Naive thymus-derived CD8-positive, alpha-beta T cell (primary cell): ENCODE measurements at places on chromosomes 5 and 9. TPM values are rescaled to one million over a fixed set of nuclear protein-coding genes. Genes with fewer than 3 reads are reported as not detected.

DNA sequence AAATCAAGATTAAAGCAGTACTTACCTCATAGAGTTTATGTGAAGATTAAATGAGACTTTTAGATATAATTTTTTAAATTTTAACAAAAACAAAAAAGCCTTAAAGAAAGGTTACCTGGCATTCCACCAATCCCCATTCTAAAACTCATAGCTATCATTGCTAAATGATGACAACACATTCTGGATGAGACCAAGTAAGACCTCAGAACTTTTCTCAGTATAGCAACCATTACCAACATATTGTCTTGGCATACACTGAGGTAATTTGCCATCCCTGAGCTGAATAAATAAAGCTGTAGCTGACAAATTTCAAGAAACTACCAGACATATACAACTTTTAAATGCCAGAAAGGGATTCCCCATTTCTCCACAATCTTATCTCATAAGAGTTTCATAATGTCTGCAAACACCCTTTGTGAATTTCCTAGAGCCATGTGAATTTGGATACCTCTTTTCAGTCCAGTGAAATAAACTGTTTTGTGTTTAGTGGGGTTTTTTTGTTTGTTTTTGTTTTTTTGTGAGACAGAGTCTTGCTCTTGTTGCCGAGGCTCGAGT is 29.5 kb downstream of the RANBP3L start:
- H3K4me3 ChIP-seq: no peak overlapping the region
- peaks cover 10% of the 10 kb centered on the region for H3K27me3 ChIP-seq
- DNase-seq: no peak
- H3K27ac ChIP-seq: no peak overlapping the region
- no peaks in the 10 kb centered on the region for H3K36me3 ChIP-seq
- no peaks in the 10 kb centered on the region for H3K4me1 ChIP-seq

DNA sequence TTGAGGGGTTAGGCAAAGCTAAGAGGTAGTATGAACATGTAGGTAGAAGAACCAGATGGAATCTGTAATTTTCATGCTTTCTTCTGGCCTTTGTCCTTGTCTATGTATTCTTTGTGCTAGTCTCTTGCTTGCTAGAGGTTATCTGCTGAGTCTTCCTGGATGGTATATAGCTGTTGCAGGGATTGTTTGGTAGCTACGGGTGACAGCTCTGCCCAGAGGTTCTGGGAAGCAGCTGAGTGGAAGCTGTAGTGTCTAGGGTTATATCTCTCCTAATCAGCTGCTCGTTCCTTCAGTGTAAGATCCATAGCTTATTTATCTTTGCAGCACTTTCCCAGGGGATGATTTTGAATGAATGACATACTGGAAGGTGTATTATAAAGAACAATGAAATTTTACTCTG is 100.3 kb downstream of the ATG10 start:
- H3K27ac ChIP-seq: no peak overlapping the region
- DNase-seq: no peak
- H3K4me1 ChIP-seq: peaks cover 9% of the 10 kb centered on the region
- H3K36me3 ChIP-seq: peaks cover 7% of the 10 kb centered on the region
- no peak overlapping the region for H3K4me3 ChIP-seq

GRCh38 chr5:67896311-67896929 is 319.1 kb upstream of the PIK3R1 start:
- H3K27ac ChIP-seq: no peak overlapping the region
- no peak for DNase-seq

- H3K4me3 ChIP-seq: no peak overlapping the region
- no peak for DNase-seq
- H3K36me3 ChIP-seq: peaks cover 26% of the 10 kb centered on the region
Measured at GRCh38 chr9:120559546-120559945, 20.4 kb downstream of the CDK5RAP2 start.

DNA sequence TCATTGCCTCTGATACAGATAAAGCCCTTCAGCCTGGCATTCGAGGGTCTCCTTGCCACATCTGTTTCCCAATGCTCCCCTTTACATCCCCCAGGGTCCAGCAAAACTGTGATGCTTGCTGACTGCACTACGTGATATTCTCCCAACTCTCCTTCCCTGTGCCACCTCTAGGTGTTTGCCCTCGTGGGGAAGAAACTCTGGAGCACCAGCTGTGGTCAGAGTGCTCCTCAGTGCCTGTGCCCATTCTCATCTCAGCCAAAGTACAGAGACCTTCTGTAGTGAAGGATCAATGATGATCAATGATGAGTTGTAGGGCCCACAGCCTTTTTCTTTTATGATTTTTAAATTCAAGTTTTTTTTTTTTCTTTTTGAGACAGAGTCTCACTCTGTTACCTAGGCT is 40.3 kb upstream of the MELK start:
- H3K27me3 ChIP-seq: no peaks in the 10 kb centered on the region
- DNase-seq: no peak
- no peaks in the 10 kb centered on the region for H3K4me1 ChIP-seq
- H3K36me3 ChIP-seq: no peaks in the 10 kb centered on the region
- no peak overlapping the region for H3K4me3 ChIP-seq

- no peaks in the 10 kb centered on the region for H3K27me3 ChIP-seq
- H3K36me3 ChIP-seq: no peaks in the 10 kb centered on the region
- no peak overlapping the region for H3K4me3 ChIP-seq
- no peaks in the 10 kb centered on the region for H3K4me1 ChIP-seq
Measured at GRCh38 chr5:143707806-143708205, 104.2 kb upstream of the HMHB1 start.

DNA sequence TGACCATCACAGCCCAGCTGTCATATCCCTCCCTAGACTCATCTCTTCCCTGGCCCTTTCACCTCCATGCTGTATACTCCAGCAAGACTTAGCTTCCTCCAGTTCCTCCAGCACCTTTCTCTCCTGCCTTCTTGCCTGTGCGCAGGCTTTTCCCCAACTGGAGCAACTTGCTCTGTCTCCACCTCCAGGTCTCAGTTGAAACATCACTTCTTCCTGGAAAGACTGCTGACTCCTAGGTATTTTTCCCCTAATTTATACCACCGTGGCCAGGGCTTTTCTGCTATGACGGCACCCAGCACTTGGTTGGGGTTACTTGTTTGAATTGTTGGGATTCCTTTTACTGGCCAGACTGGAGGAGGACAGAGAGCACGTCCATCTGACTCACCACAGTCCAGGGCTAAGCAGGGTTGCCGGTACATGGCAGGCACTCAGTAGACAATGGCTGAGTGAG is 67.5 kb downstream of the KCNIP1 start:
- no peak for DNase-seq
- H3K27ac ChIP-seq: no peak overlapping the region

- no peak for DNase-seq
- H3K4me3 ChIP-seq: no peak overlapping the region
- H3K4me1 ChIP-seq: peaks cover 17% of the 10 kb centered on the region
- H3K27ac ChIP-seq: no peak overlapping the region
- H3K27me3 ChIP-seq: no peaks in the 10 kb centered on the region
- peaks cover 21% of the 10 kb centered on the region for H3K36me3 ChIP-seq
Measured at GRCh38 chr9:20353524-20353923, 268.8 kb downstream of the MLLT3 start.

- no peaks in the 10 kb centered on the region for H3K36me3 ChIP-seq
- no peaks in the 10 kb centered on the region for H3K27me3 ChIP-seq
- DNase-seq: no peak
- no peak overlapping the region for H3K27ac ChIP-seq
- H3K4me3 ChIP-seq: no peak overlapping the region
Measured at GRCh38 chr9:76400534-76401096, 6.4 kb upstream of the RFK start.

GRCh38 chr9:132267660-132268059 is 87.1 kb downstream of the SETX start:
- H3K27ac ChIP-seq: no peak overlapping the region
- peaks cover 82% of the 10 kb centered on the region for H3K36me3 ChIP-seq
- H3K27me3 ChIP-seq: no peaks in the 10 kb centered on the region
- H3K4me3 ChIP-seq: no peak overlapping the region
- H3K4me1 ChIP-seq: peaks cover 8% of the 10 kb centered on the region
- DNase-seq: no peak

GRCh38 chr5:9932770-9933169 is 302.6 kb upstream of the TAS2R1 start:
- H3K27me3 ChIP-seq: no peaks in the 10 kb centered on the region
- no peak overlapping the region for H3K27ac ChIP-seq
- H3K36me3 ChIP-seq: no peaks in the 10 kb centered on the region

- H3K4me3 ChIP-seq: no peak overlapping the region
- H3K4me1 ChIP-seq: no peaks in the 10 kb centered on the region
- DNase-seq: no peak
Measured at GRCh38 chr5:61612431-61612830, 280.4 kb downstream of the ZSWIM6 start.

GRCh38 chr9:104866191-104866590 is 61.8 kb downstream of the ABCA1 start:
- peaks cover 4% of the 10 kb centered on the region for H3K4me1 ChIP-seq
- no peak for DNase-seq
- no peak overlapping the region for H3K27ac ChIP-seq
- no peaks in the 10 kb centered on the region for H3K27me3 ChIP-seq
- H3K4me3 ChIP-seq: no peak overlapping the region

DNA sequence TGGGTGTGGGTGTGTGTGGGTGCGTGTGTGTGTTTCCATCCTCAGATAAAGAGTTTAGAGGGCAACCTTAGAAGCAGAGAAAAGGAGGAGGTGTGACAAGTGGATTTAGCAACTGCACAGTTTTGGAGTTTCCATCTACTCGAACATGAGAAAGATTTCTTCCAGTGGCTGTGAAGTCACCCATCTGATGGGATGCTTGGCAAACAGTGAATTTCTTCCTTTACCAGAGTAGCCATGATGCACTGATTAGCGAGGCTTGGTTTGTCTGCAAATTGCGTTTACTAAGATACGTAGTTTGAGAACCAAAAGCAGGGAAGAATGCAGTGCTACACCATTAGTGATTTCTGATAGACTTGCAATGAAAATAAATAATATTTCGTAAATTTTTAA is 791 bp upstream of the STARD4 start:
- no peak for DNase-seq
- H3K27me3 ChIP-seq: no peaks in the 10 kb centered on the region
- H3K4me3 ChIP-seq: peak overlapping the region; percentile 100
- H3K27ac ChIP-seq: peak overlapping the region; percentile 98

GRCh38 chr9:97545486-97545885 is 44.0 kb downstream of the TMOD1 start:
- no peak overlapping the region for H3K4me3 ChIP-seq
- no peak overlapping the region for H3K27ac ChIP-seq

DNA sequence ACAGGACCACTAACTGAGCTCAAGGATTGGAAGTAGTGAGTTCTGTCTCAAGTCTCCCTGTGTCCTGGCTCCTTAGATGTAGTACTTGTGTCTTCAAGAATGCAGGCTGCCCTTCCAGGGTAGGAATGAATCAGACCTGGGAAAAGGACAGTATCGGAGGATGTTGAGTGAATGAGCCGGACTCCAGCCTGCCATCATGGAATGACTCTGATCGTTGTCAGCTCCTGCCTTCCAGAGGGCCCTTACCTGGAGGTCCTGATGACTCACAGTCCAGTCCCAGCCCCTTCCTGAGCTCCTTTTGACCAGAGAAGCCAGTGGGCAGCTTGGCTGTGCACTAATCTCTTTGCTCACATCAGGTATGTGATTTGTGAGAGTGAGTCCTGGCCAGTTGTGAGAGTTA is 161.1 kb downstream of the TRPM6 start:
- no peaks in the 10 kb centered on the region for H3K4me1 ChIP-seq
- no peak overlapping the region for H3K27ac ChIP-seq
- no peak for DNase-seq

DNA sequence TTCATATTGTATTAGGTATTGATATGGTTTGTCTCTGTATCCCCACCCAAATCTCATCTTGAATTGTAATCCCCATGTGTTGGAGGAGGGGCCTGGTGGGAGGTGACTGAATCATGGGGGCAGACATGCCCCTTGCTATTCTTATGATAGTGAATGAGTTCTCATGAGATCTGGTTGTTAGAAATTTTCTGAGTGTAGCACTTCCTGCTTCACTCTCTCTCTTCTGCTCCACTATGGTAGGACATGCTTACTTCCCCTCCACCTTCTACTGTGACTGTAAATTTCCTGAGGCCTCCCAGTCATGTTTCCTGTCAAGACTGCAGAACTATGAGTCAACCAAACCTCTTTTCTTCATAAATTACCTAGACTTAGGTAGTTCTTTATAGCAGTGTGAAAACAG is 187.4 kb upstream of the SLC24A2 start:
- H3K4me3 ChIP-seq: no peak overlapping the region
- H3K27ac ChIP-seq: peak overlapping the region; percentile 81
- no peaks in the 10 kb centered on the region for H3K36me3 ChIP-seq
- peak; percentile 11 for DNase-seq
- H3K27me3 ChIP-seq: peaks cover 10% of the 10 kb centered on the region
- H3K4me1 ChIP-seq: peaks cover 8% of the 10 kb centered on the region

- DNase-seq: no peak
- no peak overlapping the region for H3K27ac ChIP-seq
- H3K4me1 ChIP-seq: no peaks in the 10 kb centered on the region
- no peaks in the 10 kb centered on the region for H3K36me3 ChIP-seq
Measured at GRCh38 chr5:8843771-8844170, 702.1 kb downstream of the SEMA5A start.

- H3K36me3 ChIP-seq: peaks cover 71% of the 10 kb centered on the region
- no peak for DNase-seq
- H3K27ac ChIP-seq: no peak overlapping the region
- peaks cover 50% of the 10 kb centered on the region for H3K4me1 ChIP-seq
- H3K27me3 ChIP-seq: no peaks in the 10 kb centered on the region
Measured at GRCh38 chr5:178223828-178224335, 8.7 kb downstream of the PHYKPL start.

DNA sequence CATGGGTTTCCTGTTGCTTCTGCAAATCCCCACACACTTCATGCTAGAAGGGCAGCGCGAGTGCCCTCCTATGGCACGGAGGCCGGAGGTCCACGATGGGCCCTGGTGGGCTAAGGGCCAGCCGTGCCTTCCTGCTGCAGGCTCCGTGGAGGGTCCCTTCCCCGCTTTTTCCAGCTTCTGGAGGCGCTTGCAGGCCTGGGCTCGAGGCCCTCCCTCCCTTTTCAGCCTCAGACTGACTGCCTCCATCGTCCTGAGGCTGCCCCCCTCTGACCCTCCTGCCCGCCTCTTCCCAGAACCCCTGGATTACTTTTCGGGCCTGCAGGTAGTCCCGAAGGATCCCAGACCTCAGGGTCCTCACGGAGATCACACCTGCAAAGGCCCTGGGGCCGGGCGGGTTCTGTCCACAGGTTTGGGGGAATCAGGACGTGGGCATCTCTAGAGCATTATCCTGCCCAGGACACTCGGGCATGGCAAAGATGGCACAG is 3.2 kb upstream of the TERT start:
- no peaks in the 10 kb centered on the region for H3K27me3 ChIP-seq
- no peak overlapping the region for H3K4me3 ChIP-seq
- no peak for DNase-seq
- no peak overlapping the region for H3K27ac ChIP-seq

GRCh38 chr5:9601055-9601739 is 29.0 kb downstream of the TAS2R1 start:
- no peak overlapping the region for H3K27ac ChIP-seq
- no peaks in the 10 kb centered on the region for H3K36me3 ChIP-seq
- DNase-seq: no peak
- H3K27me3 ChIP-seq: peaks cover 5% of the 10 kb centered on the region

The GLDC gene
- not detected for total RNA-seq

The ABITRAM gene
- 9.2 TPM for total RNA-seq

The PCDHGA7 gene
- 0.33 TPM for total RNA-seq

The TMEM267 gene
- total RNA-seq: 19.7 TPM

The NRARP gene
- total RNA-seq: 2.5 TPM

The POLE3 gene
- 59.5 TPM for total RNA-seq

The FBP2 gene
- not detected for total RNA-seq

The FRMPD1 gene
- total RNA-seq: not detected
